ENCODE measurements at places on chromosomes 11 and 22.

DNA sequence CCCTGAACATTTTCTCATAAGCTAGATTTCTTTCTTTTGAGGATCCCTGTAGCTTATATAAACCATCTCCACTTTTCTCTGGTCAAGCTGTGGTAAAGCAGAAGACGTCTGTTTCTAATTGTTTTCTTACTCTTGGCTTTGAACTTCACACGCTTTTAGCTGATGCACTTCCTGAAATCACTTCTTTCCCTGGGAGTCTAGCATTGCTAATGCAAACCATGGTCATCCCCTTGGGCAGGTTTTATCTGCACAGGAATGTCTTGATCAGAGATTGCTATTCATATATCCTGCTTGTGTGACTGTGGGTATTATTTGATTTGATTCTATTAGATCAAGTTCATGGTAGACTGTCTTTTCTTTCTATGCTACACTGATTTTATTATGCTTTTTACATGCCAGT, 199.2 kb upstream of the POU2AF2 start:
- DNase-seq, result no peak

- DNase-seq, result no peak
Measured at GRCh38 chr11:65516135-65516968, 8.5 kb upstream of the SCYL1 start.

DNA sequence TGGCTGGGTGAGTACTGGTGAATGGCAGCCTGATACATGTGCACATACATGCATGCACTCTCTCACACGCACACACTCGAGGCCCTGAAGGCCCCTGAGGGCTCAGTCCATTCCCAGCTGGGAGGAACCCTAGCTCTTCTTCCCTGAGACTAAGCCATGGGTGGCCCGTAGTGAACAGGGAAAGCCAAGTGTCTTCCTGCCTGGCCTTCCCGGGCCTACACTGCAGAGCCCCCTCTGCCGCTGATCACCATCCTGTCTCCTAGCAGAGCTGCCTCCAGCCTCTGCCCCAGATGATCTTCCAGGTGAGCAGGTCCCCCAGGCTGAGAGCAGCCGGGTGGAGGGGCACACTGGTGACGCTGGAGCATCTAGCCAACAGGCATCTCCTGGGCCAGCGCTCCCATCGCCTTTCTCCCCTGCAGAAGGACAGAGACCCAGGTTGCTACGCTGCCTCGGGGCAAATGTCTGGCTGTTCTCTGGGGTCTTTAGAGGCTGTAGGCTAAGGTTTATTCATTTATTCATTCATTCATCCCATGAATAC, 57.3 kb downstream of the CD82 start:
- no peak for DNase-seq

- DNase-seq, result no peak
Measured at GRCh38 chr11:127119356-127119755, 118.8 kb upstream of the KIRREL3 start.

- no peak for DNase-seq
Measured at GRCh38 chr22:49208004-49208402, 619.7 kb downstream of the BRD1 start.

GRCh38 chr11:67270256-67271204, 4.3 kb downstream of the GRK2 start:
- DNase-seq, result no peak

DNA sequence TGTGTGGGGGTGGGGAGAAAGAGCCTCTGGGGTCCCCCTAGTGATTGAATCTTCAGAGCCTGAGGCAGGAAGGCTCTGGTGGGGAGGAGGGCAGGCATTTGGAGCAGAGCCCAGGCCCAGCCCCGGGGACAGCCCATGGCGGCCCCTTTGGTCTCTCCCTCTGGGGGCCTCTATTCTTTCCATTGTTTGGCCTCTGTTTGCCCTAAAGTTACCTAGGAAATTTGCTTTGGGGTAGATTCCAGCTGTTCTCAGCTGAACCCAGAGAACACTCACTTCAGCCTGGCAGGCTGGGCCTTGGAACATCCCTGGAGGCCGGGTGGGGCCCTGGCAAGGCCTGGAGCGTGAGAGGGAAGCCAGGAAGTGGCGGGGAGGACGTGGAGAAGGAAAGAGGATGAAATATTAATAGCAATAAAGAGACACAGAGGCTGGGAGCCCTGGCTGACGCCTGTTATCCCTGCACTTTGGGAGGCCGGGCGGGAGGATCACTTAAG, 22.9 kb upstream of the A4GALT start:
- DNase-seq, result no peak

DNA sequence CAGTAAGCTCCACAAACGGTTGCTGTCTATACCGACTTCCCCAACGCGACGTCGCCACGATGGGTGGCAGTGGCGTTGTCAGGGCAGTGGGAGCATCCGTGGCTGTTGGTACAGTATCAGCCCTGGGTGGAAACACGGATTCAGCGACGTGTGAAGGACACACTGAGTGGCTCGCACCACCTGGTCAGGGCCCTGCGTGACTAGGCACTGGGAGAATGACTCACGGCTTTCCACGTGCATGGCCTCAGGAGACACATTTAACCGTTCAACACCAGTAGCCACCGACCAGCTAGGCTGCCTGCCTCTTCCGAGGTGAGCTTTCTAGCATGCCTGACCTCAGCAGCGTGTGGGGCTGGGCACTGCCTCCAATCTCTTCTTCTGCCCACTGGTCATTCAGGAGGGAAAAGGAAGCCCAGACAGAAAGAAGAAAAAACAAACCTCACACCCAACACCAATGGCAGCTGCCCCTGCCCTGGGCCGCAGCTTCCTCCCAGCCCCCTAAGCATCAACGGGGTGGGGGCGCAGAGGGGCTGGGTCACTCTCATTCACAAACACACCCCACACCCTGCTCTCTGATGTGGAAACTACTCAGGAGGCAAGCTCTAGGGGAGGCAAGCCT, 59.0 kb downstream of the MYH9 start:
- DNase-seq, result no peak

DNA sequence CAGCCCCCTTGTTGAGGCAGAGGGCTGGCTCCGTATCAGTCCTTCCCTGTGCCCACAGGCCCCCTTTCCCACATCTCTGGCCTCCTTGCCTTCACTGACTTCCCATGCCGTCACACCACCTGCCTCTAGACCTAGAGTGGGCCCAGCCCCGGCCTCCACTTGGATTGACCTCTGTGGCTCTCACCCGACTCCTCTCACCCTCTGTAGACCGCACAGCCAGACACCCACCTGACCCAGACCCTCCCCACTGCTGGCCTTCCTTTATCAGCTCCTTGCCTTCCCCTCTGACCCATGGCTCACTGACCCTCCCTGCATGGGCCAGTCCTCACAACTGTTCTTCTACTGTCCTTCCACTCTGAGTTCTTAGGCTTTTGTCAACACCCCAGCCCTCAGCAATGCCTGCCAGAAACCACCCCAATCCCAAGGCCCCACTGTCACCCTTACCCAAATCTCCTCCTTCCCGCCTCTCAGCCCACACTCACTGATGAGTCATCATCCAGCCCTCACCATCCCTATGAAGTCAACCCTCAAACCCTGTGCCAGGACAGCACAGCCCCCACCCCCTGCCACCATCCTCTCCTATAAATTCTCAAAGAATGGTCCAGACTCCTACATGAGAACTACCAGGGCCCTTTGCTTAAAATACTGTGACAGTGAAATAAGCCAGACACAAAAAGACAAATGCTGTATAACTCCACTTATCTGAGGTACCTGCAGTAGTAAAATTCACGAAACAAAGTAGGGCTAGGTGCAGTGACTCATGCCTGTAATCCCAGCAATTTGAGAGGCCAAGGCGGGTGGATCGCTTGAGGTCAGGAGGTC, 53.4 kb downstream of the SCGB1A1 start:
- no peak for DNase-seq

- DNase-seq, result no peak
Measured at GRCh38 chr22:49268924-49269323, 558.7 kb downstream of the BRD1 start.

- no peak for DNase-seq
Measured at GRCh38 chr11:130476200-130476921, 27.9 kb downstream of the ADAMTS15 start.

- no peak for DNase-seq
Measured at GRCh38 chr11:64391839-64392238, 32.9 kb downstream of the RPS6KA4 start.

Data from stimulated activated CD4-positive, alpha-beta T cell treated with anti-CD3 and anti-CD28 coated beads, Interleukin-1b, Interleukin-23, amount 100 ng/mL, for 1 hour (primary cell).